ENCODE measurements at places on chromosomes 6 and 20.
A peak's percentile ranks its signal among the peaks of the same experiment; 100 is the strongest.

DNA sequence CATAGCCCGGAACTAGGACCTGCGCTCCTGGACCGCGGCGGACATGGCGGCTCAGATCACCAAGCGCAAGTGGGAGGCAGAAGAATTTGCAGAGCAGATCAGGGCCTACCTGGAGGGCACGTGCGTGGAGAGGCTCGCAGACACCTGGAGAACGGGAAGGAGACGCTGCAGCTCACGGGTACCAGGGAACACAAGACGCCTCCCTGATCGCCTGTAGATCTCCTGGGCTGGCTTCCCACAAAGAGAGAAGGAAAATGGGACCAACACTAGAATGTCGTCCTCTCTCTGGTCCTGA, 15.1 kb upstream of the HLA-A start:
- no peak for DNase-seq

GRCh38 chr20:47956268-47956995, 171.2 kb upstream of the SULF2 start:
- DNase-seq = no peak

- DNase-seq = peak; percentile 89
Measured at GRCh38 chr20:59751075-59751711, 146.9 kb downstream of the PHACTR3 start.

DNA sequence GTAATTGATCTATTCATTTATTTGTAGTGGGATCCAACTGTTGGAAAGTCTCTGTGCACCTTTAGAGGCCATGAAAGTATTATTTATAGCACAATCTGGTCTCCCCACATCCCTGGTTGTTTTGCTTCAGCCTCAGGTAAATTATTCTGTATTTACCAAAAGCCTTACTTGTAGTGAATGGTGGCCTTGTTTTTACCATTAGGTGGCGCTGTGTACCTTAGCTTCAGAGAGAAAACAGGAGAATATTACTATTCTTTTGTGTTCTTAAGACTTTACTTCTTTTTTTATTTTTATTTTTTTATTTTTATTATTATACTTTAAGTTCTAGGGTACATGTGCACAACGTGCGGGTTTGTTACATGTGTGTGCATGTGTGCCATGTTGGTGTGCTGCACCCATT, 23.7 kb downstream of the PEX7 start:
- DNase-seq = peak; percentile 29

- DNase-seq = no peak
Measured at GRCh38 chr6:164087211-164087610, 672.7 kb downstream of the QKI start.

GRCh38 chr20:45044084-45044573, 56.8 kb downstream of the KCNS1 start:
- DNase-seq = peak; percentile 74

DNA sequence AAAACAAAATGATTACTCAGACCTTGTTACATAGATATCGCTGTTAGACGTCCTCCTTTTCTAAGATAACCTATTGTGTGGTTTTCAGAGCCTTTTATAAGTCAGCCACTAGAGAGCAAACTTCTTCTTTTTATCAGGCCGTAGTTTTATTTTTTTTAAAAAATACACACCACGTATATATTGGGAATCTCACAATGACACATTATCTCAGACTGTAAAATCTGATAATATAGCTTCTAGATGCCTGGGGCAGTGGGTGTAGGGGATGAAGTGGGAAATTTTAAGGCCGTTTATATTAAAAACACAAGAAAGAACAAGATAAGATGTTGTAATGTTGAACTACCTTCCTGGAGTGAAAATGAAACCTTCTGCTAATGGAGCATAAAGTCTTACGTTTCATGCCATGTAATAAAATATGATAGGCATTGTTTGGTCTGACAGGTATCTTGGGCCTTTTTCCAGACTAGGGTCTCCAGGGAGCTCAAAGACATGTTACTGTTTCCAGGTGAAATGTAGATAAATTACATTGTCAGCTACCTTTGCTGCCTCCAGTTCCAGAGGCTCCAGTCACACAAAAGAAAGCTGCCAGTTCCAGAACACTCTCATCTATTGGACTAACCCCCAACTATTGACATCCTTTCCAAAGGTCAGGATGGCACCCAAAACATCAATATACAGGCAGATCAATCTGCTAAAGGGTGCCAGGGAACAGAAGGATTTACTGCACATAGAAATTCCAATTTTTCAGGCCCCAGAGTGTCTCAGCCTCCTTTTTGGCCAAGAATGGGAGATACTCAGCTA, 130.2 kb upstream of the AKIRIN2 start:
- DNase-seq = no peak

- no peak for DNase-seq
Measured at GRCh38 chr6:33080127-33081089, 4.6 kb downstream of the HLA-DPB1 start.

- DNase-seq = no peak
Measured at GRCh38 chr6:85460921-85461797, 11.3 kb downstream of the NT5E start.

- DNase-seq = no peak
Measured at GRCh38 chr20:56453352-56453751, 15.1 kb upstream of the RTF2 start.

DNA sequence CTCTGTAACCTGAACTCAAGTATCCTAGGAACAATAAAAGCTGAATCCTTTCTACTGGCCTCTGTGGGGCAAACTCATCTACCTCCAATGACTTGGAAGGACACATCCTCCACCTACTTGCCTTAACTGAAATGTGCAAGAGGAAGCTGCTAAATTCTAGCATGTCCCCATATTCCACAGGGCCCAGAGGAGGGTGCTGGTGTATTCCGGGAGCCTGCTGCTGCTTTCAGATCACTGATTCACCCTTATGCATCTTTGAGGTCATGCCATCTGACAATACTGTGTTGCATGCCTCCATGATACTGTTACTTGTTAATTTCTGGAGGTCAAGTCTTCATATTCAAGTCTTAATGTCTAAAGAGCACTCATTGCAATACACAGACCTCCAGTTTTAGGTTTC, 40.3 kb downstream of the LYRM4 start:
- no peak for DNase-seq

GRCh38 chr20:57288651-57289277, 22.3 kb upstream of the BMP7 start:
- no peak for DNase-seq

GRCh38 chr6:25138233-25138933, 140.8 kb upstream of the CARMIL1 start:
- DNase-seq = peak; percentile 35

DNA sequence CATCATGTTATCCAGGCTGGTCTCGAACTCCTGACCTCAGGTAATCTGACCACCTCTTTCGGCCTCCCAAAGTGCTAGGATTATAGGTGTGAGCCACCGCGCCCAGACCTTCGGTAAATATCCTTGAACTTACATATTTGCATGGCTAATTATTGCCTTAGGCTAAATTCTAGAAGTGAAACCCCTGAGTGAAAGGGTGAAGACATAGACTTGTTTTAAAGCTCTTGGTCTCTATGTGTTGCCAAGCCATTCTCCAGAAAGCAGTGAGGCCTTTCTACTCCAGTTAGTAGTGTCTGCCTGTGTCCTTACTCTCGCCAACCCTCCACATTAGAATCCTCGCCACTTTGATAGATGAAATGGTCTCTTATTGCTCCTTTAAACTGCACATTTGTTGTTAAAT, 2.6 kb upstream of the NOTCH4 start:
- DNase-seq = no peak

DNA sequence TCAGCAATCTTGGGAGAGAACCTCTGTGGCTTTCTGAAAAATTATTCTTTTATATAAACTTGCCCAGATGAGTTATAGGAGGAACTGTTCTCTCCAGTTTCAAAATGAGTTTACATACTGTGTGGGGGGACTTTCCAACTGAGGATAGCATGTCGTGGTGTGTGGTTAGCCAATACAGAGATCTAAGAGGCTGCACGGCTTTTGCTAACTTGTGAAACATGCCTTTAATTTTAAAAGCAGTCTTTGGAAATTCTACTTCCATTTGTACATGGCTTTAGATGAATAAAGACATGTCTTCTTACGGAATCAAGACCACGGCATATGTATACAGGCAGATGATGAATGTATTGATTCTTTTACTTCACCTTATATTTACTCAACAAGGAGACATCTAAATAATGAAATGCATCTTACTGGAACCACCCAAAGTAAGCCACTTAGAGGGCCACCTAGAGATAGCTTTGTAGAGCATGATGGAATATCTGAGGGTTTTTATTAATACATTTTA, 39.8 kb downstream of the HIVEP1 start:
- DNase-seq = no peak

DNA sequence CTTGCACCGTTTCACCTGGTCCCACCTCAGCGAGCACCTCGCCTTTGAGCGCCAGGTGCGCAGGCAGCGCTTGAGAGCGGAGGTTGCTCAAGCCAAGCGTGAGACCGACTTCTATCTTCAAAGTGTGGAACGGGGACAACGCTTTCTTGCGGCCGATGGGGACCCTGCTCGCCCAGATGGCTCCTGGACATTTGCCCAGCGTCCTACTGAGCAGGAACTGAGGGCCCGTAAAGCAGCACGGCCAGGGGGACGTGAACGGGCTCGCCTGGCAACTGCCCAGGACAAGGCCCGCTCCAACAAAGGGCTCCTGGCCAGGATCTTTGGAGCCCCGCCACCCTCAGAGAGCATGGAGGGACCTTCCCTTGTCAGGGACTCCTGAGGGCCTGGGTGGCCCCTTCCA, 1.5 kb downstream of the ABT1 start:
- DNase-seq = no peak

DNA sequence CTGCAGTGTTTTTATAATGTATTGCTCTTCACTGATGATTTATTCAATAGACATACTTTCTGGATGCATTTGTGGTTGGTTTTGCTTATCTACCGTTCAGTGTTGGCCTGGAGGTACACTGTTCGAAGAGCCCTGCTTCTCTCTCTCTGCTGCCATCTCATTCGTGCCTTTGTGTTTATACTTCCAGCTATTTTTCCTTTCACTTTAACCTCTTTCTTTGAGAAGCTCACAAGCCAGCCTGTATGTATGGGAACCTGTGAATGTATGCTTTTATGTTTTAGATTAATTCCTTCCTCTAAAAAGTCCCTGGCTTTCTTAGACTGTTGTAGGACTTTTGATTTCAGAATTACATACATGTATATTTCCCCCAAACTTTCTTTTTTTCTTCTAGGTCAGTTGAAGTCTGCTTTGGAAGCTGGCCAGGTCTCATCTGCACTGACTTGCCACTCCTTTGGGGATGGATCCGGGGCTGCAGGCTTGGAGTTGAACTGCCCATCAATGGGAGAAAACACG, 83.0 kb downstream of the SCAND1 start:
- DNase-seq = peak; percentile 81

DNA sequence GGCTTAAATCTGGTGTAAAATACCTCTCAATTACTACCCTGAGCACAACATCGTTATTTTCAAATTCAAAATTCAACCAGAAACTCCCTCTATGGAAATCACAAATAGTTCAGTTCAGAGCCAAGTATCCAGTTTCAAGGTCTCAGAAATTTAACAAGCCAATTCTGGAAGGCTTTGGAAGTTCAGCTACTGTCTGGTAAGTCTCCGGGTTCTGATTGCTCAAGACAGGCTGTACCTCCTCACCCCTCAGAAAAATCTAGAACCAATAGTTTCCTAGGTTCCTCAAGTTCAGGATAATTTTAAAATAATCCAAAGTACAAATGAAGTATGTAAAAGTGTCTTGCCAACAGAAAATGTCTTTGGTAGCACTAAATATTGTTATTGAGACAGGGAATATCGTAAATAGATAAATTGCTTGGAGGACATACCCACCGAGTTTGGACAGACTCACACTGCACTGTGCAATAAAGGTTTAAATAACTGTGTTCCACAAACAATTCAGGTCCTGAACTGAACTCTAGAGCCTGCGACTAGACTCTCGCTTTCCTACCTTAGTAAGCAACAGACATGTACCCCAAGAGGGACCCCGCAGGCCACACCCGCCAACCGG, 729 bp downstream of the ATG5 start:
- peak; percentile 15 for DNase-seq

DNA sequence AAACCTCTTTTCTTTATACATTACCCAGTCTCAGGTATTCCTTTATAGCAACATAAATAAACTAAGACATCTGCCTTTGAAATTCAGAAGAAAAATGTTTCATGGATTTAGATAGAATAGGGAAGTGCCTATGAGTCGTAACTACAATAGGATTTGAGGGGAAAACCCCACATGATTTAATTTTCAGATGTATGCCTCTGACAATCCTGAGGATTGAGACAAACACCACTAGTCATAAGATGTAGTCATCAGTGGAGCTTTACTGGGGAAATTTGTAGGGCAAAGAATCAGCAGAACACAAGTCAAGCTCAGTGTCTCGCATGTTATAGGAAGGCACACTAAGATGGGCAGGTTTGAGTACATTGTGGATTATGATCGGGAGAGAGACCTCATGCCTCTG, 566.4 kb downstream of the BMP2 start:
- DNase-seq = peak; percentile 25

DNA sequence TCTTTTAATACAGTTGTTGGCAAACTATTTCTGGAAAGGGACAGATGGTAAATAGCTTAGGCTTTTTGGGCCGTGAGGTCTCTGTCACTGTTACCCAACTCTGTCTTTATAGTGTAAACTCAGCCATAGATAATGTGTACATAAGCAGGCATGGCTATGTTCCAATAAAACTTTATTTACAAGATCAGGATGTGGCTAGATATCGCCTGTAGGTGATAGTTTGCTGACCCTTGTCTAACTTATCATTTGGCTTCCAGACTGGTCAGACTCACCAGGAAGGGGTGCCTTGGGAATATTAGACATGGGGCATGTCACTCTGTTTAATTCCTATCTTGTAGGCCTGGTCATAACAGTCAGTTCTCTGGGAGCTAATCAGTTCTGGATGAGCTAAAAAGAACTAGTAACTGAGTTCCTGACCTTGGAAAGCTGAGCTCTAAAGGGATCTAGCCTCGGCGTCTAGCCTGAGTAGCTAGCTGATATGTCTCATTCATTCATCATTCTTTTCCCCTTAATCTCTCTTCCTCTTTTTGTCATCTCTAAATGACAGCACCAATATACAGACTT, 163.6 kb downstream of the SLC16A10 start:
- DNase-seq = no peak

DNA sequence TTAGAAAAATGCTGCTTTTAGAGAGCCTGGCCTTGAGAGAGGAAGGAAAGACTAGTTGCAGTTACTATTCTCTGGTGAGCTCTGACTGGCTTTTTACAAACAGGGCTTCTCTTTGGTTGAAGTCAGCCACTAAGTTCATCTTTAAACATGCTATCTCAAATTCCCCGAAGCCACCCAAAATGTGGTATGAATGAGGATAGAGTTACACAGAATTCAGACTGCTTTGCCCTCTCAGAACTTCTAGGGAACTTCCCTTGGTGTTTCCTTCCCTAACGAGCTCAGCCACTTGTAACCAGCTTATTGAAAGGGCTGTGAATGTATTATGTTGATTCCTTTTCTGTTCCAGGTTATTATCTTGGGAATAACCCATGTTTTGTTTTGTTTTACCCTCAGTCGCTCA, 73.5 kb downstream of the EFHC1 start:
- no peak for DNase-seq

DNA sequence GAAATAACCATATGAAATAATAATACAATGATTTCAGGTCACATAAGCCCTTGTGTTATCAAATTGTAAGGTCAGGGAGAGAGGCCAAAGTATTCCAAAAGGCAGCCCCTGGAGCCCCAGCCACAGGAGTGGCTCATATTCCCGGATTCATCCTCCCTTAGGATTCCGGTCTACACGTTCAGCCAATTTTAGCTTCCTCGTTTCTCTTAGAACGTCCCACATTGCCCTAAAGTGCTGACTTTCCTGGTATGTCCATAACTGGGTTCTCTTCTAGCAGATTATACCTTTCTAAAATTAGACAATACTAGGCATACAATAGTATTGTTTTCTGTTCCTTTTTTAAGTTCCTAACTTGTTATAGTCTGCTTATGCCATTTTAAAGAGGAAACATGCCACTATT, 192.7 kb upstream of the NOX3 start:
- DNase-seq = no peak

GRCh38 chr6:109236115-109237076, 141.1 kb downstream of the CEP57L1 start:
- no peak for DNase-seq
